ENCODE measurements at places on chromosomes 5 and 9.

DNA sequence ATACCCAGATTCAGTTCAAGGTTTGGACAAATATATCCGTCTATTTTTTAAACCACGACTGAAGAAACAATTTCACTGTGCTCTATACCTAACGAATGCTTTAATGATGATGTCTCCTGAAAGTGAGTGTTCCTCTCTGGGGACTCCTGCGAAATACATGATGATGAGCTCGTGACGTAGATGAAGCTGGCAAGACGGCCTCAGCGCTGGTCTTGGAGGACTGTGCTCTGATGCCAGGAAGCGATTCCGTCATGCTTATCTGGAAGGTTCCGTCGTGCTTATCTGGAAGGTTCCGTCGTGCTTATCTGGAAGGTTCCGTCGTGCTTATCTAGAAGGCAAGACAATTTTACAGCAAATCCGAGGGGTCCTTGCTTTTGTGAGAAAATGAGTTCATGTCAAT is 250.8 kb upstream of the IRX2 start:
- no peak for DNase-seq

- no peak for DNase-seq
Observed at GRCh38 chr9:80866576-80867227, 822.6 kb downstream of the TLE1 start.

GRCh38 chr9:86277072-86277471 is 5.3 kb downstream of the ISCA1 start:
- no peak for DNase-seq

DNA sequence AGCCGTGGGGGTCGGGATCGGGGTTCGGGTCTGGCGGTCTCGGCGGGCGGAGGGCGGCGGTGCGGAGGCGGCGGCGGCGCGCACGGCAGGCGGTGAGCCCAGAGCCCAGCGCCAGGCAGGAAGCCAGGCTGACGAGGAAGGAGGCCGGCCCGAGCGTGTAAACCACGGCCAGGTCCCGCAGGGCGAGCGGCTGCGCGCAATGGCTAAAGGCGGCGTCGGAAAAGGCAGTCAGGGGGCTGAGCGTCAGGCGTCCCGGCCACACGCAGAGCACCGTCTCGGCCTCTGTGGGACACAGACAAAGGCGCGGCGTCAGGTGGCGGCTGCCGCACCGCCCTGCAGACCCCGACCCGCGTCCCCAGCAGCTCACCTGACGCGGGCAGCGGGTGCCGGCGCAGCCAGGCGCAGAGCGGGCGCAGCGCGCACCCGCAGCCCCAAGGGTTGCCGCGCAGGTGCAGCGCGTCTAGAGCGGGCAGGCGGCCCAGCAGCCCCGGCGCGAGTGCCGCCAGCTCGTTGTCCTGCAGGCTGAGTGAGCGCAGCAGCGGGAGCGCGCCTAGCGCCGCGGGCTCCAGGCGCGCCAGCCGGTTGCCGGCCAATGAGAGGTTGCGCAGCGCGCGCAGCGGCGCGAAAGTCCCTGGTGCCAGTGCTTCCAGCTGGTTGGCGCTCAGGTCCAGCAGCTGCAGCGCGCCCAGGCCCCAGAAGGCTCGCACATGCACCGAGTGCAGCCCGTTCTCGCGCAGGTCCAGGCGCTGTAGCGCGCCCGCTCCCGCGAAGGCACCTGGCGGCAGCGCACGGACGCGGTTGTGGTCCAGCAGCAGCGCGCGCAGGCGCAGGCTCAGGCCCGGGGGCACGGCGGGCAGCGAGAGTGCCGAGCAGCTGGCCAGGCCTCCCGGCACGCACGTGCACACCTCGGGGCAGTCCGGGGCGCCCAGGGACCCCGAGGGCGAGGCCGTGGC is 671 bp downstream of the LRRC26 start:
- DNase-seq, result no peak

GRCh38 chr5:64457846-64458245 is 48.0 kb upstream of the RGS7BP start:
- no peak for DNase-seq

DNA sequence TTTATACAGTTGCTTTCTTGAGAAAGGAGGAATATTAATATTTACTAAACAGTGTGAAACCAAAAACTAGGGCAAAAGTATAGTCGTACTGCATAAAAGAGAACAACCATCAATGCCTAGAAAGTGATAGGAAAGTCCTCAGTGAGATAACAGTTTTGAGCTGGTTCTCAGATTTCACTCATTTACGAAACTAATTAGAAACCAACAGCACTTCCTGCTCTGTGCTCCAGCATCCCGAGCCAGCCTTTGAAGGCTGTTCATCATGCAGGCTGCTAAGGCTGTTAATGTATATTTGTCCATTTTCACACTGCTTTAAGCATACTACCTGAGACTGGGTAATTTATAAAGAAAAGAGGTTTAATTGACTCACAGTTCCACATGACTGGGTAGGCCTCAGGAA is 2039.9 kb downstream of the EFNA5 start:
- no peak for DNase-seq

DNA sequence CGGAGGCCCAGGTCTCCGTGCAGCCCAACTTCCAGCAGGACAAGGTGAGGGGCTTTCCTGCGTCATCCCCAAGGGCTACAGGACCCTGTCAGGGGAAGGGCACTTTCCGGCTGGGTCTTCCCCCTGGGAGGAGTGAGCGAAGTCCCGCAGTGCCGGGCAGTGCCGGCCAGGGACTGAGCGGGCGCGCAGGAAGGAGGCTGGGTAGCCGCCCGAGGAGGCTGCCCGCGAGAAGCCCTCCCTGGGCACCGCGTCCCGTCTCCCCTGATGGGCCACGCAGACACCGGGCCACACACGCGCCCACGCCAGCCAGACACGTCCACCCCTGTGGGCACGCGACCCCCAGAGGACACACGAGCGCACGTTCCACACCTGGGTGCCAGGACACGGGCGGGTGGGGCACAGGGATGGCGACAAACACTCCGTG is 357 bp downstream of the PTGDS start:
- DNase-seq, result no peak

GRCh38 chr5:79562351-79563246 is 48.7 kb upstream of the HOMER1 start:
- DNase-seq, result no peak

DNA sequence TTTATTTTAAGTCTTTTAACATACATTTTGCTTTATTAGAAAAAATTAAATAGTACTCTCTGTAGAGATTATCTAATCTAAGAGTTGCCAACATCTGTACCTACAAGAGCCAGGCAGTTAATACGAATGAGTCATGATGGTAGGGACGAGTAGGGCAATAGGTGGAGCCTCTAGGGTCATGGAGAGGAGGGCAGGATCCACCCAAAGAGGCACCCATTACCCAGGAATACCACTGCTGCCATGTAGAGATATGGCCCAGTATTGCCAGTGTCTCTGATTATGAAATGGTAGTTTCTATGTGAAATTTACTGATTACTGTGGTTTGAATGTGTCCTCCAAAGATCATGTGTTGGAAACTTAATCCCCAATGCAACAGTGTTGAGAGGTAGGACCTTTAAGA is 170.4 kb downstream of the PIK3R1 start:
- DNase-seq, result no peak

- DNase-seq, result no peak
Observed at GRCh38 chr5:179357031-179357430, 11.8 kb upstream of the ADAMTS2 start.

- DNase-seq, result no peak
Observed at GRCh38 chr9:91885746-91886413, 64.1 kb downstream of the ROR2 start.

GRCh38 chr5:14347522-14347921 is 204.4 kb downstream of the TRIO start:
- no peak for DNase-seq

DNA sequence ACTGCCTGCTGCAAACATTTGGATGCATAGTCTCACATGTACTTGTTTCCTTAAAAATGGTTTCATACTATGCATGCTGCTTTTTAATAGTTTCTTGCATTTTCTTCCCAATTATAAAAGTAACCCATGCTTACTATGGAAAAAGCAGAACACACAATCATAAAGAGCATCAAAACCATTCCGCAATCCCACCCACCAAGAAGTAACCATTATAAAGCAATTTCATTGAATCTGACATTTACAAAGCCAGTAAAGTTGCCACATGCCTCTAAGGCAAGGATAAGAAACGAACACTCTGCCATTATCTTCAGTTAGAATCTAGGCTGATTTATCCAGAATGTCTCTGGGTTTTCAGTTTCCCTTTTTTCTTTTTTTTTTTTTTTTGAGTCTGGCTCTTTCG is 92.7 kb upstream of the OSMR start:
- DNase-seq, result no peak

GRCh38 chr5:2010940-2011339 is 128.2 kb upstream of the IRX4 start:
- no peak for DNase-seq

- DNase-seq, result no peak
Observed at GRCh38 chr9:8432224-8432623, 632.6 kb upstream of the DMAC1 start.

DNA sequence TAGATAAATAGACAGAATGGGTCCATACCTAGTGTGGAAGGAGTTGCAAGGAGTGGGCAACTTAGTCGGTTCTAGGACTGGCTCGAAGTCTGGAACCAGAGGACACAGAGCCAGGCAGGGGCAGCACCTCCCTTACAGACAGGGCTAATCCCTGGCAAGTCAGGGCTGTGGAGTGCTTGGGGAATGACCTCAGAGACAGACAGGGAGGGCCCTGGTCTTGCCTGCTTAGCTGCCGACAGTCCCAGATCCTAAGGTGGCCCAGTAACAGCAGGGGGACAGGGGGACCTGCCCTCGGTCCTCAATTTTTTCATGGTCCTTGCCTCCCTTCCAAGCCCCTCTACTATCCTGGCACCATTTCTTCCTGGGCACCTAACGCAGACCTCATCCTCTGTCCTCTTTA is 222.4 kb upstream of the TNC start:
- no peak for DNase-seq
